ENCODE measurements at places on chromosomes 3 and 15. TPM values are rescaled to one million over a fixed set of nuclear protein-coding genes. Genes with fewer than 3 reads are reported as not detected.

Gene ADAMTSL3
- 0.31 TPM for total RNA-seq

Gene SERINC4
- 0.12 TPM for total RNA-seq

Gene VIPR1
- total RNA-seq = 0.70 TPM

Gene TMC3
- total RNA-seq = not detected

Gene TF
- 1.1 TPM for total RNA-seq
